ENCODE measurements at places on chromosomes 1 and 21. TPM values are rescaled to one million over a fixed set of nuclear protein-coding genes. Genes with fewer than 3 reads are reported as not detected.

GRCh38 chr1:228154021-228154669 lies 4.4 kb downstream of the GJC2 start:
- no peak for DNase-seq

The IFT25 gene
- total RNA-seq: 38.0 TPM

The TNFRSF1B gene
- 98.6 TPM for total RNA-seq

- DNase-seq: no peak
Measured at GRCh38 chr1:197307551-197307950, 39.5 kb downstream of the CRB1 start.

The PRKCZ gene
- 20.5 TPM for total RNA-seq

- DNase-seq: no peak
Measured at GRCh38 chr1:220809187-220809550, 22.5 kb downstream of the MTARC1 start.

The OR2W3 gene
- total RNA-seq: not detected

The VSIG8 gene
- total RNA-seq: not detected

The CADM3 gene
- total RNA-seq: 0.37 TPM

DNA sequence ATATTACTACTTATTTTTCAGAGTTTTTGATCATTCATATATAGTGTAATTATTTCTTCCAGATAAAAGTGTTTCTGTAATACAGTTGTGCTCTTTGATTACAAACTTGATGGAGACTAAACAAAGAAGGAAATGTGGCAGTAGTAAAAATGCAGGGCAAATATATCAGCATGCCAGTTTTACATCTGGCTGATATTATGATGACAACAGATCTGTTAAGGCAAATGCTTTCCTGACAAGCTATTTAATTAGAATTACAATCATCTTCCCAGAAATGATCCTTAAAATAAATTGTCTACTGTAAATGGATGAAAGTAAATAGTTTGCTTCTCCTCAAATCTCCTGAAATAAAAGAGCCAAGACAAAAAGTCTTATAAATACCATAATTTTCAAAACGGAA lies 1659.8 kb downstream of the BRINP3 start:
- no peak for DNase-seq

DNA sequence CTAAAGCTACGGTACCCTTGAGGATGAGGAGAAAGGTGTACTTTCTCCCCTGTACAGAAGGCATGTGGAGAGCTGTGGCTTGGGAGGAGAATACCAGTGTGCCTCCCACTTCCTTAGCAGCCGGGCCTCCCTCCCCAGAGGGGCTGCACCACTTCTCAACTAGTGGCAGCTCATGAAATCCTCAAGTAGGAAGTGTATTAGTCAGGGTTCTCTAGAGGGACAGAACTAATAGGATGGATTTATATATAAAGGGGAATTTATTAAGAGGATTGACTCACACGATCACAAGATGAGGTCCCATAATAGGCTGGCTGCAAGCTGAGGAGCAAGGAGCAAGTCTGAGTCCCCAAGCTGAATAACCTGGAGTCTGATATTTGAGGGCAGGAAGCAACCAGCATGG lies 53.1 kb upstream of the PPP2R5A start:
- DNase-seq: no peak

Measured in activated B cell treated with CpG ODN at 0.5 μM for 24 hours (primary cell).